ENCODE measurements at places on chromosomes 11 and 22.

DNA sequence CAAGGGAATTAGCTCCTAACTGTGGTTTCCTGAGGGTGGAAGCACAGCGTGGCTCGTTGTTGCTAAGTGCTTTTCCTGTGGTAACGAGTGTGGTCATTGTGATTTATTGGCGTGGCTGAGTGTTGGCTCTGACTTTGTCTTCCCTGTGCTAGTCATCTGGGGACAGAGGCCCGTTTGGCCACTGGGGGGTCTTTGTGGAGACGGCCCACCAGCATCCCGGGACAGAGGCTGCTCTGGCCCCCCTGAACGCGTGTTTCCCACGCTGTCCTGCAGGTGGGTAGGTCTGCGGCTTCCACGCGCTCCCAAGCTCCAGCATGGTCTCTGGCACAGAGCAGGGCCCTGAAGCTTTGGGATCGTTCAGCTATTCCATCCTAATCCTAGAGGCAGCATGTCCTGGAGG is 1040.0 kb downstream of the TBC1D22A start:
- no peak for DNase-seq

GRCh38 chr11:43440486-43440885 is 81.8 kb downstream of the TTC17 start:
- DNase-seq, result no peak

DNA sequence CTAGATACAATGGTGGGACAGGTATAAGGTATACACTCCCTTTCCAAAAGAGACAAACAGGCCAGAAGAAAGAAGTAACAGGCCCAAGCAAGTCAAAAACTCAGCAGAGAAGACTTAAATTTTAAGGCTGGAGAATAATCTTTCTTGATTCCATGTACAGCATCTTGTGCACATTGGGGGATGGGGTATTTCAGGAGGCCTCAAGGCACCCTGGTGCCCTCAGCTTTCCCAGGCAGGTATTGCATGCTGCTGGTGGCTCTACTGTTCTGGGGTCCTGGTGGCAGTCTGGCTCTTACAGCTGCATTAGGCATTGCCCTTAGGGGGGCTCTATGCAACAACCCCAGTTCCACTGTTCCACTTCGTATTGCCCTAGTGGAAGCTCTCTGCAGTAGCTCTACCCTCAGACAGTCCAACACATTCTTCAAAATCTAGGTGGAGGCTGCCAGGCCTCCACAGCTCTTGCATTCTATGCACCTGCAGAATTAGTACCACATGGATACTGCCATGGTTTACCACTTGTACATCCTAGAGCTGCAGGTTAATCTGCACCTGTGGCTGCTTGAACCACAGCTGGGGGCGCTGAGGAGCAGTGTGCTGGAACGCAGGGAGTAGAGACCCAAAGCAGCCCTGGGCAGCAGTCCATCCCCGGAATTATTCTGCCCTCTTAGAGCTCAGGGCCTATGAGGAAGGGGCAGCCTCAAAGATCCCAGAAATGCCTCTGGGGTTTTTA is 4.2 kb upstream of the CTSC start:
- DNase-seq, result no peak

DNA sequence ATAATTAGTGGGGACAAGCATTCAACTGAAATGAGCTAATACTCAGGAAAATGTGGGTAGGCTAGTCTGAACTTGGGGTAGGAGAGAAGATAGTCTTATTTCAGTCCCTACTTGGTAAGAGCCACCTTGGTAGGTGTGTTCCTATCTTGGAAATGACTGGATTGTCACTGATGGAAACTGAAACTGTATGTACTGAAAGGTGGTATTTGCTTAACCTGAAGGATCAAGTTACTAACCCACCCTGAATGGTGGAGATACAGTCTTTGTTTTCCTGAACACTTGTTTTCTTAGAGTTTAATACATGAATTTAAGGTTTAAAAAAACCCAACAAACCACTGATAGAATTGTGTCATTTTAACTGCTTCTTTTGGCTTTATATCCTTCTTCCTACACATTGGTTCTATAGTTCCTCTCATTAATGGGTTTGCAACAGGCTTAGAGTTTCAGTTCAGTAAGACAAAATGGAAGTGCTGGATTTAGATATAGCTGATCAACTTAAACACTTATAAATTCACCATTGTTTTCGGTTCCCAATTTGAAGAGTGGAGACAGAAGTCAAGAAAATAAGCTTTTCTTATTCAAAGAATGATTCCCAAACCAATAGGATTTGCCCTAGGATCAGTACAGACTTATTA is 4.2 kb downstream of the FAR1 start:
- DNase-seq, result no peak

- DNase-seq, result no peak
These were observed 121.7 kb downstream of the SGSM3 start for GRCh38 chr22:40491990-40492631.

All from stimulated activated naive CD8-positive, alpha-beta T cell treated with anti-CD3 and anti-CD28 coated beads, Interleukin-15, Interleukin-2, amounts not matched to agents 100 U/mL and 50 U/mL, for 24 hours (primary cell).